AML-193 (cell line): ENCODE measurements at places on chromosomes 7 and 10.

- no peak for DNase-seq
These were observed 7.9 kb downstream of the PKD1L1 start for GRCh38 chr7:47940088-47941013.

DNA sequence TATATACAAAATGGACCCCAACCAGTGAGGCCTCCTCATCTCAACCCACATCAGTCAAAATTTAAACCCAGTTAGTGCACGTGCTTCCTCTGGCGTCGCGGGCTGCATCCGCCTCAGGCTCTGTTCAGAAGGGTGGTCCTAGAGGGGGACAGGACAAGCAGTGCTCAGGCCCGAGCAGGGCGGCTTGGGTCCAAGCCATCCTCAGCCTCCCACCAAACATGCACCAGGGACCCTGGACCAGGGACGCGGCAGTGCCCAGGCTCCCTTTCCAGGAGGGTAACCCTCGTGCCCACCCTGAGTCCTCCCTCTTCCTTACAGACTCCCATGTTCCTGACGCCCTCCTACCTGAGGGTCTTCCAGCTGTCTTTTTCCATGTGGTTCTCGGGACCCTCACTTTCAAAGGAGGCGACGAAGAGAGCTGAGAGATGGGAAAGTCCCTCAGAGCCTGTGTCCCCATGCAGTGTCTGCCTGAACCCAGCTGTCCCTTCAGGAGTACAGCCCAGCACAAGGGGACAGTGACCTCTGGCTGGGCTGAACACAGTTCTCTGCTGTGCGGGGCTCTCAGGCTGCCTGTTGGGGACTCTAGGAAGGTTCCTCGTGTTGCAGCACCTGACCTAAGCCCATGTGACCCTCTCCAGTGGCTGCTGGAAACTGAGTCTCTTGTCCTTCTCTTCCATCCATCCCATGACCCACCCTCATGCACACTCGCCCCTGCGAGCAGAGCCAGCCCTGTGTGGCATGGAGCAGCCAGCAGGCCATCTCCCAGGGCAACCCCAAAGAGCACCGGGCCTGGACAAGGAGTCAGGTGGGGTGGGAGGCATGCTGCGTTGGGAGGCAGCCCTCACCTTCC, 58.1 kb downstream of the CSGALNACT2 start:
- DNase-seq: no peak

DNA sequence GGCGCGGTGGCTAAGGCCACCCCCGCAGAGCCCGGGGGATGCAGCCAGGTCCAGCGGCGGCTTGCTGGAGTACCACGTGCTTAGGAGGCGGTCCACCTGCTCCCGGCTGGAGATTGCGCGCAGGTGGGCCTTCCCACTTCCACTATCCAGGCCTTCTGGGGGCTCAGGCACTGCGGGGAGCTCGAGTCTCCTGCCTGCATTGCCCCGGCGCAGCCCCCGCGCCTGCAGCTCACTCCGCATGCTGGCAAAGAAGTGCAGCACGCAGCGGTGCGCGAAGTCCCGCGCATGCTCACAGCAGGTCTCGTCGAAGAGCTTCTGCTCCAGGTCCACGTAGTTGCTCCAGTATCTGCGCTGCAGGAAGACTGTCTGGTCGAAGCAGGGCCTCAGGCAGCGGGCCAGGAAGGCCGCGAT, 5.8 kb downstream of the CALHM3 start:
- DNase-seq: no peak

DNA sequence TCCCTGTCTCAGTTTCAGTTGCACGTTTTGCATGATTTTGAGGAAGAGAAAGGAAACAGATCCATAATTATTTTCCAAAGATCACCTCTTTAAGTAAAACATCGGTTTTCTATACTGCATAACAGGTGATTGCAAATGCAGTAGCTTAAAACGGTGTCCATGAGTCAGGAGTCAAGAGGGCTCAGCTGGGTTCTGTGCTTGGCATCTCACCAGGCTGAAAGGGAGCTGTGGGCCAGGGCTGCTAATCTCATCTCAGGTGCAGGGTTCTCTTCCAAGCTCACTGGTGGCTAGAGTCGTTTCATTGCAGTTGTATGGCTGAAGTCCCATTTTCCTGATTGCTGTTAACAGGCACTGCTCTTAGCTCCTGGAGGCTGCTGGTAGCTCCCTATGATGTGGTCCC, 57.0 kb upstream of the PRKCQ start:
- no peak for DNase-seq

- DNase-seq: no peak
These were observed 62.3 kb upstream of the CCDC6 start for GRCh38 chr10:59968705-59969104.

DNA sequence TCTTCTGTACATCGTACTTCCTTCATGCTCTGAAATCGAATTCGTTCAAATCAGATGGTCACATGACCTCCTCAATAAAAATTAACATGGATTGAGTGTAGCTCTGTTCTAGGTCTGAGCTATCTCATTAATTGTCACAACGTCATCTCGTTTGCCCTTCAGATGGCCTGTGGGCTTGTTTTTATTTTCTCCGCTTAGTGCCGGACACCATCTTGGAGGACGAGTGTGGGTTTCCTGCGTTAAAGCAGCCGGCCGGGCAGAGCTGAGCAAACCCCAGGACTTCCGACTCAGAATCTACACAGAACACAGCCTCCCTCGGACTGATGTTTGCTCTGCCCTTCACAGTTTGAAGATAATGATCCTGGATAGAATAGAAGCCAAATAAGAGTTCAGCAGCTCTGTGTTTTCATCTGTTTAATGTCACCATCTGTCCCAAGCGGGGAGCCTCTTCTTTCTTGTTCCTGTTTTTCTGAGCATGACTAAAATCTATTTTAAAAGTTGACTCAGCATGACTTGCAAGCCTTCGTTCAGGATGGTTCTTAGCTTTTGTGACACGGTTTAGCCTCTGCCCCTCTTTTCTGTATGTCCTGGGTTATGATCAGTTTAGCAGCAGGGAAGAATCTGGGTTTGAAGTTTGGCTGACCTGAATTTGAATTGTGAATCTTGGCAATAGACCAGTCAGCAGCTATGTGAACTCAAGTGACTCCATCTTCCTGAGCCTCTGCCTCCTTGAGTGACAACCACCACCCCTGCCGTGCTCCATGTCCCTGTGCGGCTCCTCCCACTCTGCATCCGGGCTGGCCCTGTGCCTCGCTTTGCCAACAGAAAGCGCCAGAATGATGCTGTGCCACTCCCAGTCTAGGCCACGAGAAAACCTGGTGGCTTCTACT, 30.6 kb upstream of the GALNTL5 start:
- peak; percentile 77 for DNase-seq

DNA sequence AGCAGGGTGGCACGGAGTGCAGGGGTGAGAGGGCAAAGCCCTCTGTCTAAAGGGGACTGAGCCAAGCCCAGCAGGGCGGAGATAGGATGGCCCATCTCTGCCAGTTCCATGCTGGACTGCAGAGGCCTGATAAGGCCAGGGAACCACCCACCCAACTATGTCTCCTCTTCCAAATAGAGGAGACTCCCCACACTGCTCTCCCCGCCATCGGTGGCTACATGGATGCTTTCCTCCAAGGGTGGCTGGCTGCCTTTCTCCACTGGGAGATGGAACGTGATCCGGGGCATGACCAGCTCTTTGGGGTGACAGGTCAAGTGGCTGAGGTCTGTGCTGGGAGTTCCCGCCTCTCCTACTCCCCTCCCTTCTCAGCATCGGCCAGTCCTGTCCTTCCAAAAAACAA, 58.1 kb upstream of the MXI1 start:
- no peak for DNase-seq

DNA sequence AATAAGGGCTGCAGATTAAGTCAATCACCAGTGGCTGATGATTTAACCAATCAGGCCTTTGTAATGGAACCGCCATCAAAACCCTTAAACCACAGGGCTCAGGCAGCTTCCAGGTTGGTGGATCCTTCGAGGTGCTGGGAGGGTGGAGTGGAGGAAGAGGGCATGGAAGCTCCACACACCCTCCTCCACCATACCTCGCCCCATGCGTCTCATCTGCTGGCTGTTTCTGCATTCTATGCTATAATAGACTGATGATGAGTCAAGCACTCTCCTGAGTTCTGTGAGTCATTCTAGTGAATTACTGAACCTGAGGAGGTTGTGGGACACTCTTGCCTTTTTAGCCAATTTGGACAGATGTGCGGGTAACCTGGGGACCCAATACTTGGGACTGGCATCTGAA, 43.9 kb downstream of the CHST15 start:
- DNase-seq: no peak

- DNase-seq: no peak
These were observed 696.1 kb downstream of the AUTS2 start for GRCh38 chr7:70294211-70294911.

DNA sequence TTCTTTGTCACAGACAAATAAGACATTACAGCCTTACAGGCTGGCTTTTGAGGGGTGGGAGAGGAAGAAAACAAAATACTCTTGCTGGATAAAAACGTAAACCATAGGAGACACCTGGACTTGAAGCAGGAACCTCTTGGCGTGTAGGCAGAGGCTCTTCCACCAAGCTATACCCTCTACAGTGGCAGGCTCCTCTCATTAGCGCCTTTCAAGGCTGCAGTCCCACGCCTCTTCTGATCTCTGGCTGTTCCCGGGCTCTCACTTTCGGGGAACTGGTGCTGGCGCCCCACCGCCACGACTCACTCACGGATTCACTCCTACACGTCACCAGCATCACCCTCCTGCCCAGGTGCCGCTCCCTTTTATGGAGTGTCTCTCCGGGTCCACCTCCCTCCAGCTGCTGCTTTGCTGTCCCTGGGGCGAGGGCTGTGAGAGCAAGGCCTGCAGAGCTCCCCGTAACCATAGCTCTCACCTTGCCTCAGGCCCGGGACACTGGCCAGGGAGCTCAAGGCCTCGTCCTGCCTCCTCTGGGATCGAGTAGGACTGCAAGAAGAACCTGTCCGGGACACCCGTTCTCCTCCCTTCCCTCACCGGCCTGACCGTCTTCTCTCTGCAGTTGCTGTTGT, 62.6 kb downstream of the ZNF777 start:
- DNase-seq: no peak

GRCh38 chr10:48527756-48528155, 77.1 kb downstream of the ARHGAP22 start:
- no peak for DNase-seq

- DNase-seq: peak; percentile 14
These were observed 122.8 kb downstream of the UBE2H start for GRCh38 chr7:129829737-129830631.

DNA sequence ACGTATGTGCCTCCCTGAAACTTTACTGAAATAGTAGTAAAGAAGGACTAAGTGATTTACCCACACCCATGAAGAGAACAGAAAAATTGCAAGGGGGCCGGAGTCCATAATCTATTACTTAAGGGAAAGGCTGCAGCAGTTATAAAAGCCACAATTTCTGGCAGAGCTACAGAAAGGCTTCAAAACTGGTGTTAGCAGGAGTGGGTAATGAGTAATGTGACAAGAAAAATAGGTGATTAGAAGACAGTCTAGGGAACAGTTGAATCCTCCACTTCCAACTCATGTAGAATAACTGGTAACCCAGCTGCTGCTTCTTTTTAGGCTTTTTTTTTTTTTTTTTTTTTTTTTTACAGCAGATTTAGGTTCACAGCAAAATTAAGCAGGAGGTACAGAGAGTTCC, 413.3 kb downstream of the SFMBT2 start:
- DNase-seq: no peak

DNA sequence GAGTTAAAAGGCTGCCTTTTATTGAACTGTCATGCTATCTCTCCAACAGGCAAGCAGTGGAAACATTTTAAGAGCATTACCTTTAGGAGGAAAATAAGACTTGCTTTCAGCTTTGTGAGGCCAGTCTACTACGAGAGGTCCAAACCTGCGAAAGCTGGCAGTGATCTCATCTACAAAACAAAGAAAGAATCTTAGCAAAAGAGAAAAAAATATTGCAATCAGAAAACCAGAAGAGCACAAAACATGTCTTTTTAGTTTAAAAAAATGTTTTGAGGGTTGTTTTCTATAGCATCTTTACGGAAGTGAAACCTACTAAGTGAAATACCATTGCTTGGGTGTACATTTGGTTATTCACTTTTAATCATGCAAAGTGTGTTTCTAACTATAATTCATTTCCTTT, 147.9 kb downstream of the CPEB3 start:
- DNase-seq: no peak

- DNase-seq: no peak
These were observed 45.7 kb upstream of the GTF2IRD1 start for GRCh38 chr7:74407958-74408357.

DNA sequence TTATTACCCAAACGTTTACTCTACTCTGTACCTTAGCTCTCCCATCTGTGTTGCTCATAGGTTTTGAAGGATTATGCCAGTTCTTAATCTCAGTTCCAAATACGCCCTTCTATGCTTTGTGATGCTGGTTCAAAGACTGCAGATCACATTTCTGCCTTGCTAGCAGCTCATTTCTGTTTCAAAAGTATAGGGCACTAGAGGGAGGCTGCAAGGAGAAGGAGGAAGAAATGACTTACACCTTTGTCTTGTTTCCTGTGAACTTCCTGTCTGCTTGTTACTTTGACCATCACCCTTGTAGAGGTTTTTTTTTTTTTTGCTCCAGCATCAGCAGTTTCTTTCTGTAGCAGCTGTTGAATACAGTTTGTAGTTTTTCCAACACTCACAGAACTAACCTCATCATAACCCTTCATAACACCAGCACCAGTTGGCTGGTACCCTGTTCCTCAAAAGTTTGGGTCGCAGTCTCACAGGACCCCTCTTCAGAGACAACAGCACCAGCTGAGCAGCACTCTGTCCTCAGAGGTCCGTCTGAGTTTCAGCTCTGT, 16.5 kb downstream of the SLK start:
- peak; percentile 78 for DNase-seq

DNA sequence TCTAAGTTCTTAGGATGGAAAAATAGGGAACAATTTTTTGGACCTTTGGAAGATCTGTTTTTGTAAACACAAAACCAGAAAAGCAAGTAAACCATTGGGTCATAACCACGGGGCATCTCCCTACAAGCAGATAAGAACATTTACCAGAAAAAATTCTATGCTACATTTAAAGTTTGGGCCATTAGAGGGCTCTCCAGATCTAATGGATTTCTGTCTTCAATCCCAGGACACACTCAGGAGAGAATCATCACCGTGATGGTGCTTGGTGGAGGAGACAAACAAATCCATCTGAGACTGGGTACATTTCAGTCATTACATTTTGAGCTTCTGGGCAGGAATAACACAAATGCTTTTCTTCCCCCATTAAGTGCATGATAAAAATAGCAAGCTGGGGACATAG, 178.4 kb upstream of the TARP start:
- peak; percentile 1 for DNase-seq

DNA sequence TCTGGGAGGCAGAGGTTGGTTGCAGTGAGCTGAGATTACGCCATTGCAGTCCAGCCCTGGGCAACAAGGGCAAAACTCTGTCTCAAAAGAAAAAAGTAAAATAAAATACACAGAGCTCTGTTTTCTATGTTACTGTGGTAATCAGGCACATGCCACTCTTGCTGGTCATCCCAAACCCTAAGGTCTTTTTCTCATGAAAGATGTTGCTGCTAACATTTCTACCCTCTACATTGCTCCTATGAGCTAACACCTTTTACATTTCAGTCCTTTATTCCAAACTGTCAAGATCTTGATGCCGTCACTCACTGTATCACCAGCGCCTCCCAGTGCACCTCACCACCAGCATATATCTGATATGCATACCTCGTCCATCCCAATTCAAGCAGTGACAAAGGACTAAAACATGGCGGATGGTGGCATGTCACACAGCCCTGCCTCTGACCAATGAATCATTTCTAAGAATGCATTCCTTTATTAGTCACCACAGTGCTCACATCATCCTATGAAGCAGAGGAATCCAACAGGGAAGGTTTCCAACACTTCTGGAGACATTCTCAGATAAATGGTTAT, 4.3 kb downstream of the DAGLB start:
- no peak for DNase-seq
